ENCODE measurements at places on chromosomes 2 and 18. TPM values are rescaled to one million over a fixed set of nuclear protein-coding genes. Genes with fewer than 3 reads are reported as not detected.

HOXD13 gene
- 0.15 TPM for total RNA-seq

COLEC12 gene
- not detected for total RNA-seq

XDH gene
- 1.8 TPM for total RNA-seq

KRTCAP3 gene
- total RNA-seq = 1.1 TPM

MC5R gene
- total RNA-seq = not detected

UGP2 gene
- 92.2 TPM for total RNA-seq

HSPD1 gene
- 534 TPM for total RNA-seq

IL18R1 gene
- total RNA-seq = 0.80 TPM

DSC3 gene
- 1.8 TPM for total RNA-seq

COBLL1 gene
- 4.0 TPM for total RNA-seq

IMMT gene
- 105 TPM for total RNA-seq
